Muscle of leg (tissue), 16 donors: ENCODE measurements at places on chromosomes 6 and 20. TPM values are rescaled to one million over a fixed set of nuclear protein-coding genes. Genes with fewer than 3 reads are reported as not detected.

Gene SOD2
- total RNA-seq, result 113 TPM

Gene SNAP25
- total RNA-seq, result 3.1 TPM

Gene HLA-G
- total RNA-seq, result not detected

Gene OOEP
- not detected for total RNA-seq

Gene KCNK5
- total RNA-seq, result 1.5 TPM

Gene CCR6
- not detected for total RNA-seq

Gene OR2B6
- total RNA-seq, result 0.09 TPM

Gene NOX3
- not detected for total RNA-seq

Gene PTPRT
- total RNA-seq, result 0.75 TPM

Gene ZC3H12D
- total RNA-seq, result 0.27 TPM

Gene NUS1
- total RNA-seq, result 8.8 TPM

Gene ULBP2
- 0.27 TPM for total RNA-seq

Gene VTA1
- 42.0 TPM for total RNA-seq

Gene POM121L2
- not detected for total RNA-seq

Gene QRSL1
- 18.0 TPM for total RNA-seq

Gene DEFB116
- not detected for total RNA-seq

Gene GJA1
- 55.9 TPM for total RNA-seq

Gene CLPSL1
- not detected for total RNA-seq

Gene CCN5
- 0.18 TPM for total RNA-seq
